ENCODE measurements at places on chromosomes 2 and 18.

GRCh38 chr2:48219234-48219554 is 310.8 kb upstream of the STON1 start:
- no peak for DNase-seq

DNA sequence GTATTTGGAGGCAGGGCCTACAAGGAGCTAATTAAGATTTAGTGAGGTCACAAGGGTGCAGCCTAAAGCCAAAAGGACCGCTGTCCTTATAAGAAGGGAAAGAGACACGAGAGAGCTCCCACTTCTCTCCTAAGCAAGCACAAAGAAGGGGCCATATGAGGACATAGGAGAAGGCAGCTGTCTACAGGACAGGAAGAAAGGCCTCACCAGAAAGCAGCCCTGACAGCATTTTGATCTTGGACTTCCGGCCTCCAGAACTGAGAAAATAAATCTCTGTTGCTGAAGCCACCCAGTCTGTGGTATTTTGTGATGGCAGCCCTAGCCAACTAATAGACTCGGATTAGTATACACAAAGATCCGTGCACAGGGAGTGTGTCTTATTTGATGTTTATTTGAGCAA is 139.7 kb downstream of the B3GNT2 start:
- no peak for DNase-seq

DNA sequence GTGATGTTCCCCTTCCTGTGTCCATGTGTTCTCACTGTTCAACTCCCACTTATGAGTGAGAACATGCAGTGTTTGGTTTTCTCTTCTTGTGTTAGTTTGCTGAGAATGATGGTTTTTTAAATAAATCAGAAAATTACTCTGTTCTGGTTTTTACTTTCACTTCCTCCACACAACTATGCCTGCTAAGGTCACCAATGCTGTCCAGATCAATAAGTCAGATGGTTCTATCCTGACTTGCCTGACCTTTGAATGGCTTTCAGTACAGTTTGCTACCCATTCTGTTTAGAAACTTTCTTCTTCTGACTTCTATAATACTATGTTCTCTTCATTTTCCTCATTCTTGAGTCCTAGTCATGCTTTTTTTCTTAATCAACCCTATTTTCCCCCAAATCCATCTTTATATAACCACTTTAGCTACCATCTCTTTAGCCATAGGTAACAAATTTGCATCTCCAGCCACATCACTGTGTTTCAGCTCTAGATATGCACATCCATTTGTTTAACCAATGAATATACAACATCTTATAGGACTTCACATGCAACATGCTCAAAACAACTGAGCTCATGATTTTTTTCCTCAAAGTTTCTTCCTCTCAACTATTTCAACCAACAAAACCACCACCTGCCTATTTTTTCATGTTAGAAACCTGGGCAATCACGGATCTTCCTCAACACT is 58.8 kb upstream of the SLC38A11 start:
- DNase-seq: no peak

DNA sequence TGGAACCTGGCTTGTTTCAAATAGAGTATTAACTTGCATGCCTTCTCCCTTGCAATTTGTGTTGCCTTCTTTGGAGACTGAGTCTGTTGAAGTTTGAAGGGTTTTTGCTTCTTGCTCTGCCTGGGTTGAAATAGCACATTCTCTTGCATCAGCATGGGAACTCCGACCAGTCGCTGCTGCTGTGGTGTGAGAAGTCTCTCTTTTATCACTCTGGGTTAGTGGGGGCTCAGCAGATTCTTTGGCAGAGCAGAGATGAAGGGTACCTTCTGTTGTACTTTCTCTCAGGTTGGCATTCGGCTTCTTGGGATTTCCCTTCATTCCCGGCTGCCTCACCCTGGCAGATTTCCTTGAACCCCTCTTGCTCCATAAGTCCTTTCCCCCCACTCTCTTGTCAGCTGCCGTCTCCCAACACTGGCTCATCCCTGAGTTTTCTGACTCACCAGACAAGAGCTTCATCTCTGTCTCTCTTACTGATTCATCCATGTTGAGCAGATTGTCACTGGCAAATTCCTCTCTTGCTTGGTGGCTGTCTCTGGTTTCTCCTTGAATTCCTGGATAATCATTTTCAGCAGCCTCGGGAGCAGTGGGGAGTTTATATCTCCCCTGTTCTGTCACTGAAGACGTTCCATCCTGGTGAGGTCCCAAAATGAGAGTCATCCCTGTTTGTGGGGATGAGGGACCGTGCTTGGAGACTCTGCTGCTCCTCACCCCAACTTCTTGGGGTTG is 49.9 kb downstream of the ALPK2 start:
- peak; percentile 88 for DNase-seq

- DNase-seq: no peak
These were observed 85.6 kb downstream of the CD8B2 start for GRCh38 chr2:106572541-106573450.

DNA sequence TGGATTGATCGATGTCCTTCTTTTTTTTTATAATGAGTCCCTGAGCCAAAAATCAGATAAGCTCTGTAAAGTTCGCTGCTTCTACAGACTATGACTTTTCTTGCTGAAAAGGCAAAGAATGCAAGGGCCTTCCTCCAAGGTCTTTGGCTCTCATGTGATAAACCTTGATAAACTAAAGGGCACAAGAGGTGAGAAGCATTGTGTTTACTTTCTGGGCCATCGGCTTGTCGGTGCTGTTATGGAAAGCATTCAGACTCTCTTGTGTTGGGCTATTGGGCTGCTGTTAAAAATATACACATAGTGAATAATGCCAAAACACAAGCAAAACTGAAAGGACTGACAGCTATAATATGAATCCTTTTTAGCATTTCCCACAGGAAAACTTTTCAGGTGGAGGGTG is 472.4 kb upstream of the SPHKAP start:
- no peak for DNase-seq

GRCh38 chr2:142892715-142893114 is 15.3 kb downstream of the KYNU start:
- no peak for DNase-seq

- no peak for DNase-seq
These were observed 102.4 kb downstream of the ASB1 start for GRCh38 chr2:238528953-238529781.

DNA sequence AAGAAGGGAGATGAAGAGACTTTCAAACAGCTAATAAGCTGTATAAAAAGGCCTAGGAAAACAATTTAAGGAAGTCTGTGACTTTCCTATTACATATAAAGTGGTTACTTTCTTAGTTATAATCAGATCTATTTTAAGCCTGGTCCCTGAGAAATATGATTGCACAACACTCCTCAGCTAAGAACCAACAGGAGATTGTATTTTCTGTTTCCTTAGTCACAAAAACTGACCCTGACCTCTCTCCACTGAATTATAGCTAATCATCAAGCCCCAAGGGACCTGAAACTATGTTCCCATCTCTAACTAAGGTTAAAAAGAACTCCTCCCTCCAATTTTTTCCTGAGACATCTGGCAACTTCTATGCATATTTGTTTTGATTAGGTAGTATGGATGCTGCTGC is 106.9 kb downstream of the ROCK1 start:
- DNase-seq: peak; percentile 96

DNA sequence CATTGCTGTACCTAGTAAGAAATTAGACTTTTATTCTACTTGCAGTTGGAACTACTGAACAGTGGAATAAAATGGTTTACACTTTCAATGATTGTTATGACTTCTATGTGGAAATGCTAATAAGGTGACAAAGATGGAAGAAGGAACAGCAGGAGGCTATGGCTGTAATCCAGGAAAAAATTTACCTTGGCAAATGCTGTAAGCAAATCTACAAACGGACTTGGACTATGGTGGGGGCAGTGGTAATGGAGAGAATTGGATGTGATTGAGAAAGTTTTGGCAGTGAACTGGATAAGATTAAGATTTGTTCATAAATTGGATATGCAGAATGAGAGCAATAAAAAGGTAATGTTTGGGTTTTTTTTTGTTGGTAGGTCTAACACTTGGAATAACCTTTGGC is 111.0 kb upstream of the ERBB4 start:
- DNase-seq: no peak

DNA sequence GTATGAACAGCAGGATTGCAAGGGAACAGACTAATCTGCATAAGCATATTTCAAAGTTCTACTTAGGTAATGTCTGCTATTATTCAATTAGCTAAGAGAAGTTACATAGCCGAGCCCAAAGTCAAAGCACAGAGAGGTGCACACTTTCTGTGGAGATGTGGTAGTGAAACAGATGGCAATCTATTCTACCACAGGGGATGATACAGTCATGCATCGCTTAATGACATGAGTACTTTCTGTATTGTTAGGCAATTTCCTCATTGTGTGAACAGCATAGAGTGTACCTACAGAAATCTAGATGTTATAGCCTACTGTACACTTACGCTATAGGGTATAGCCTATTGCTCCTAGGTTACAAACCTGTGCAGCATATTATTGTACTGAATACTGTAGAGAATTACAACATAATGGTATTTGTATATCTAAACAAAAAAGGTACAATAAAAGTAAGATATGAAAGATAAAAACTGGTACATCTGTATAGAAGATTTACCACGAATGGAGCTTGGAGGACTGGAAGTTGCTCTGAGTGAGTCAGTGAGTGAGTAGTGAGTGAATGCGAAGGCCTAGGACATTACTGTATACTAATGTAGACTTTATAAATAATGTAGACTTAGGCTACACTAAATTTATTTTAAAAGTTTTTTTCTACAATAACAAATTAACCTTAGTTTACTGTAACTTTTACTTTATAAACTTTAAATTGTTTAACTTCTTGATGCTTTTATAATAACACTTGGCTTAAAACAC is 197.6 kb downstream of the MBD5 start:
- DNase-seq: no peak

DNA sequence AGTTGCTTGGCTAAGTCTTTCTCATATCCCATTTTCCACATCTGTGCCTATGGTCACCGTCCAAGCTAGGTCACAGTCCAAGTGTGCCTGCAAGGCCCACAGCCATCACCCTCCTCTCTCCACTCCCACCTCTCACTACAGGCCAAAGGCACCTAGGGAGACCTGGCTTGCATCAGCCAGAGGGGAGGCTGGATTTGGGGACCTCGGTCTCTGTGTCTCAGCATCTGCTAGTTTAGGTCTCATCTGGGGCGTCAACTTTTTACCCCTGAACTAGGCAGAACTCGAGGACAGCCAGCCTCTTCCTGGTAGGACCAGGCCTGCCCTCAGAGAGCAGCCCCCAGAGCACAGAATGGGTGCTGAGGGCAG is 217.1 kb downstream of the DYSF start:
- DNase-seq: no peak

DNA sequence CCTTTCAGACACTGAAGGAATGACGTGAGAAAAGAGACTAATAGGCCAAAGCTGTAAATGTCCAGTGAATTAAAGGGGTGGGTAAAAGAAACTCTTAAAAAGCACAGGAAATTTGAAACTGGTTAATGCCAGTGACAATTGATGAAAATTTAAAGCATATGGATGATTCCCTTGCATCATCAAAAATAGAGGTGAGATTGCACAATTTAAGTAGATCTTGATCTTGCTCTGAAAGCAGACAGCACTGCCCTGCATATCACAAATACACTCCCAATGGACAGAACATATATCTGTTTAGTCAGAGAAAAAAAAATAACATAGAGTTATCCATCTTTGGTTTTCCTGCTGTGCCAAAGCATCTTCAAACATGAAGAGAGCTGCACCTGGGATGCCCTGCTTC is 86.7 kb upstream of the UBE2E3 start:
- DNase-seq: no peak

- no peak for DNase-seq
These were observed 242.1 kb upstream of the RND3 start for GRCh38 chr2:150729495-150729955.

DNA sequence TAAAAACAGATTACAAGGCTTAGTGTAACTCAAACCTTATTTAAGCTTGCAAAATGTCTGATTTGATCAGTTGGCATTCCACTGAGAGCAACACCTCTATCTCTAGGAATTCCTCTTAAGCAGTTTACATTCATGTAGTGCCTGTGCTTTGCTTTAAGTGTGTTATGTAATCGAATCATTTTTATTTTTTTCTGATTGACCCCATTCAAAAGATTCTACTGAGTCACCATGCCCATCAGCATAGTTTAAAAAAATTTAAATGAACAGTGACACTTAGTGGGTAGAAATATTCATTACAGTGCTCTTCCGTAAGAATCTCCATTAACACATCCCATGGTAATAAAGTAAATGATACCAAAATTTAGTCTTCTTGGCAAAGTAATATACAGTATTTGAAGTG is 67.8 kb upstream of the SLC4A10 start:
- DNase-seq: no peak

GRCh38 chr2:65420712-65421431 is 11.5 kb downstream of the SPRED2 start:
- DNase-seq: peak; percentile 28

GRCh38 chr2:15187702-15188101 is 373.4 kb downstream of the NBAS start:
- DNase-seq: no peak

- no peak for DNase-seq
These were observed 315.3 kb downstream of the CYP26B1 start for GRCh38 chr2:71832388-71832787.

DNA sequence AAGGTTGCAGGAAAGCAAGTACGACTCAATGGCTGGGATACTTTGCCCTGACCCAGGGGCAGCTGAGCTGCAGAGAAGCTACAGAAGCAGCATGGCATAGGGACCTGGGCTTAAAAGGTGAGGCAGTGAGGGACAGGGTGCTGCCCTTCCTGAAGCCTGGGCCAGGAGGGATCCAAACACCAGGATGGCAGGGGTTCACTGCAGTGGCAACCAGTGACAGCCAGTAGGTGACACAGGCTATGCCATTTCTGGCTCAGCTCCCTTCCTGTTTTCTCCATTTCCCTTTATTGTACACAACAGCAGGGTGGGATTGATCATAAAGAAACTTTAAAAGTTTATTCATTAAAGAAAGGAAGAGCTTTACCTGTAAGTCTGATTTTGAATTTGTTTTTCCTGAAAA is 48.8 kb downstream of the CABYR start:
- DNase-seq: no peak

GRCh38 chr2:41871080-41871479 is 176.7 kb upstream of the PKDCC start:
- no peak for DNase-seq

DNA sequence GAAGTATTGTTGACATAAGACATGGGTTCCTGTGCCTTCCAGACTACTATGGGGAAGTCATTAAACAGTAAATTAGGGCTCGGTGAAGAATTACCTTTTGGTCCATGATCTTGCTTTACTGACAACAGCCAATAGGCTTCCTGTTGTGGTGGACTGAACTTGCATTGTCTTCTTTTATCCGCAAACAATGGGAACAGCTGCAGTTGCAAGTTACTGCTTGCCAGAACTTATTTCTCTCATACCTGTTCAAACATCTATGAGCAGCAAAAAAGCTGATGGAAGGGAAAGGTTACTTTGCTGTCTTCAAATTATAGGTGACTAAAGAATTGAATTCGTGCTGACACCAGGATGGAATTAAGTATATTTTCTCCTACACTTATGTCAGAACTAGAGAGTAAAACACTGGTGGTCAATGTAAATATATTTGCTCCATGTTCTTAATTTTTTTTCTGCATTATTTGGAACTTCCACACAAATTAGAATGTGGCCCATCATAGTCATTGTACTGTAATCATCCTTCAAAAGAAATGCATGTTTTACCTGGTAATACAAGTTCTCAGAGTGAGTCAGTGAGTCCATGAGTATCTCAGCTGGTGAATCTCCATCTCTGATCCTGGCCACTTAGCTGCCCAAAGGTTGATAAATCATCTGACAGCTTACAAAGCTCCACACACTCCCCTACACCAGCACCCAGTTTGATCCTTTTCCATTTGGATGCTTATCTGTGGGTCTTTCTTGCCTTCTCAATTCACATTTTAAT is 37.3 kb upstream of the RNF152 start:
- DNase-seq: no peak

Measured in GM04503 (cell line).